ENCODE measurements at places on chromosomes 7 and 10.

- DNase-seq = no peak
Measured at GRCh38 chr10:8156918-8157317, 102.4 kb downstream of the GATA3 start.

- DNase-seq = peak; percentile 95
Measured at GRCh38 chr7:134905375-134905774, 80.9 kb upstream of the AGBL3 start.

- DNase-seq = peak; percentile 27
Measured at GRCh38 chr7:17986851-17987250, 40.8 kb downstream of the PRPS1L1 start.

DNA sequence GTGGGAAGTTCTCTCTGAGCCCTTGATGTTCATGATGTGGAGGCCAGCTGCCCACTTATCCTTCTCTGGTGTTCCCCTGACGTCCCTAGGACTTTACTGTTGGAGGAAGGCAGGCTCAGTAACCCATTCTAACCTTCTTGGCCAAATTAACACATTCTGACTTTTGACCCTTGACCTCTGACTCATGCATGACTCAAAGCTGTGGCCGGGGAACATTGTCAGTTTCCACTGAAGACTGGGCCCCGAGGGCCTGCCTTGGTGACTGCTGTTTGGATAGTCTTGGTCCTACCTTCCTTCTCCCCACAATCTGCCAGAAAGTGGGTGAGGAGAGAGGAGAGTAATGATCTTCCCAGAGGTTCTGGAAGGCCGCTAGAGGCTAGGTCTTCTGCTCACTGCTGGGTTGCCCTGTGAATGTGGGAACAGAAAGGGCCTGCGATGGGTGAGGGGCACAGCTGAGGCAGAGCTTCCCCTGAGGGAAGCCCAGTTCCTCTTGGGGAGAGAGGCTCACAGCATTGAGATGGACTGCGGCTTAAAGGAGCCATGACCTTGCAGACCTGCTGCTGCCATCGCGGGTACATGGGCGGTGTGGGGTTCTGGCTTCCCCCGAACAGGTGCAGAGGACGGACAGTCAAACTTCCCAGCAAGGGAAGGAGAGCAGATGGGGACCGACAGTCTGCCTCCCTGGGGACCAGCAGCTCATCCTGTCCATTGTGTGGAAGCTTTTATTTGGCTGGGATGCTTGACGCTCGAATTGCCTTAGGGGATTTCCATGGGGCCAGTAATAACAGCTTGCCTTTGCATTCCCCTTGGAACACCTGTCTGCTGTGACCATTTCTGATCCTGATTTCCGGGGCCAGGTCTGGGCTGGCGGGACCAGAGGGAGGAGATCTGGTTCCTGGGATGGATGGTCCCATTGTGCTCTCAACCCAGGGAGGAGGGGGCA, 43.8 kb downstream of the ADAMTS14 start:
- DNase-seq = peak; percentile 87

GRCh38 chr10:110774069-110775019, 97.4 kb upstream of the PDCD4 start:
- peak; percentile 81 for DNase-seq

DNA sequence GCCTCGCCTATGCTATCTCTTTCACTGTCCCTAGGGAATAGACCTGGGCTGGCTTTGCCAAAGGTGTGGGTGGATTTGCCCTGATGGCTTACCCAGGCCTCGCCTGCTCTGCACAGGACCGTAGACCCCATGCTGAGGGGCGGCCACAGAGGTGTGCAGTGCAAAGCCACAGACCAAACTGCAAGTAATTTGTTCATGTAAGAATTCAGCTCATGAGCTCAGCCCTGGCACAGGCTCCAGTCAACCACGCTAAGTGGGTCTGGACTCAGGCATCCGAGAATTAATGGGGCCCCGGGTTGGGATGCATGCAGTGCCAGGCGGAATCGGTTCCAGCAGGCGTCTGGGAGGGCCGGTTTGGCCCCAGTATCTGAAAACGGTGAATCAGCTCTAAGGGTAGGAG, 445.2 kb downstream of the DNAJB6 start:
- DNase-seq = no peak

GRCh38 chr10:27746397-27747095, 927 bp upstream of the MKX start:
- no peak for DNase-seq

DNA sequence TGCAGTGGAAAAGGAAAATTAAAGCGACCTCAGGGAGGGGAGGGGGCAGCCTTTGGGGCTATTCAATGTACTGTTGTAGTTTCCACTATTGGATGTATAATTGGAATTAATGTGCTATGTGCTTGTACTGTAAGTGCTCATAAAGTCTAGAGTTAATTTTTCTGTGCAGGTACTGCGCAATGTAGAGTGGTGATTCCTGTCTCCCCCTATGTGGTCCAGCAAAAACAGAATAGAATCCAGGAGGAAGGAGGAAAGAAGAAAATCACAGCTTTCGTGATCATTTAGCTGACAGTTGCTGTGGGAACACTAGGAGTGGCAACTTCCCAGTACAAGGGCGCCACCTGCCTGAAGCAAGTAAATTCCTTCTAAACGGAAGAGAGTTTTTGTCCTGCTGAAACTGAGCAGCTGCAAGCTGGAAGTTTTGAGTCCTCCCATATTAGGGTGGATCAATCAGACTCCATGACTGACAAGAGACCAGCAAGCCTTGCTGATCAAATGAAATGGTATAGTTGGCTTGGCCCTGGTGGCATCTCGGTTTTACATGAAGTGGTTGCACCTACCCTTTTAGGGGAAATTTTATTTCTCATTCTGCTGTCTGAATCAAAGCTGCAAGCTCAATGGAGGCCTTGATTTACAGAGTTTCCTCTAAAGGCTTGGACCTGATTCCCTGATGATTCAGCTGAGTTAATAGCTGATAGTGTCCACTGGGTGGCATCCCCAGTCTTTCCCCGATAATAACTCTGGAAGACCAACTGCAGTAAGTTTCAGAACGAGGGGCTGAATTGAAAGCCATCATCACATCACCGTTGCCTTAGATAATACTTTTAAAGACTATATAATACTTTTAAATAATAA, 299.8 kb downstream of the HGF start:
- DNase-seq = peak; percentile 85

DNA sequence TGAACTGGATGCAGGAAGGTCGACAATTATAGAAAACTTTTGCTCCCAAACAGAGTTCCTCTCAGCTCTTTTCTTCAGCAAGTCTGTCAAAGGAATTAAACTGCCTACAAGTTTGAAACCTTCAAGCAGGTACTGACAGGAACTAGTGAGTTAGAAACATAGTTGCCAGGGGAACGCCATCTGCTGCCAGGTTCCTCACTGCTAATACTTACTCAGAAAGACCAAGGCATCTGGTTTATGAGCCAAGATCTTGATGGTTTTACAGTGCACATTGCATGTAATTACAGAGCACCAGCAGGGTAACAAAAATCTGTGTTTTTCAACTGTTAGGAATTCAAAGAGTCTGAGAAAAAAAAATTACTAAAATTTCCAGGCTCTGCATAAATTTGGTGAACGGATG, 300.0 kb upstream of the NRG3 start:
- no peak for DNase-seq

- DNase-seq = no peak
Measured at GRCh38 chr10:69374242-69374641, 42.5 kb downstream of the TACR2 start.

GRCh38 chr7:137579913-137580640, 236.5 kb upstream of the PTN start:
- DNase-seq = peak; percentile 29

- DNase-seq = no peak
Measured at GRCh38 chr7:135117096-135117495, 30.8 kb upstream of the TMEM140 start.

- DNase-seq = no peak
Measured at GRCh38 chr7:35971133-35971891, 170.5 kb downstream of the SEPTIN7 start.

DNA sequence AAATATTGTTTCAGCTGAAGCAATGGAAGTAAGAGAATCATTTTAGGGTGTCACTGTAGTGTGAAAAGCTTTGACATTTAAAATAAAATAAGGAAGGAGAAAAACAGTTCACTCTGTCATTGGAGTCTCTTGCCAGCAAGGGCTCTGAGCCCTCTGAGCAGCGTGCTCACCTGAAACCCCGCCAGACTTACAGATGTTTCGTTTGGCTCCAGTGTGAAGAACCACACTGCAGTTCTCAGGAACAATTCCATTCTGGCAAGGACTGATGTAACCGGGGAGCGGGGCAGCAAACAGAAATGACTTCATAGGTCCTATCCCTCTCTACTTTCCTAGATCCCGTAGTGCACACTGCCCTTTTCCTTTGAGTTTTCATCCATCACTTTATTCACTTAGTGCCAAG, 164.3 kb downstream of the CELF2 start:
- DNase-seq = no peak

- DNase-seq = no peak
Measured at GRCh38 chr7:34064519-34065158, 159.3 kb downstream of the BMPER start.

DNA sequence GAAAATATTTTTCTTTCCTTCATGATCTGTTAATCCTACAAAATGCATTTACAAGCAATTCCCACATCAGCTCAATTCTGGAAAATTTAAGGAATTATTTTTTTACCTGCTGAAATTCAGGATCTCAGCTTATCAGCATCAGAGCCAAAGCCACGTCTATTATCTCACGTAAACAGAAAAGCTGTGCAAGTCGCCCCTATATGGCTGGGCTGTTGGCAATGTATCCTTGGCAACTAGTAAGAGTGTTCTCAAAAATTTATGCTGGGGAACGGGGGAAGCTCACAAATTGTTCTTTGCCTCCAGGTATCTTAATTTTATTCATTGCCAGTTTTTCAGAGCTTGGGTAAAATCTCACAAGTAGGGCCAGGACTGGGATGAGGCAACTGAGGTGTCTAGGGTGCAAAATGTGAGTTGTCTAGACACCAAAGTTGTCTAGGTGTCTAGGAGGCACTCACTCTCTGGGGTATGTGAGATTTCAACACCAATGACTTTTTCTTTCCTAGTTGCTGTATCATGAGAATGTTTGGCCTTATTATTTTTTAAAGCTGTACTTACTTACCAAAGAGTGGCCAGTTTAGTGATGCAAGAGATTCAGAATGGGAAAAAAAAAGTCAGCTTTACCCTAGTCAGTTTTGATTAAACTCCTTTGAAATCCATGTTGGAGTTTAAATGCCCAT, 5.1 kb downstream of the GSTO2 start:
- no peak for DNase-seq

GRCh38 chr7:30681331-30681797, 892 bp downstream of the CRHR2 start:
- no peak for DNase-seq

DNA sequence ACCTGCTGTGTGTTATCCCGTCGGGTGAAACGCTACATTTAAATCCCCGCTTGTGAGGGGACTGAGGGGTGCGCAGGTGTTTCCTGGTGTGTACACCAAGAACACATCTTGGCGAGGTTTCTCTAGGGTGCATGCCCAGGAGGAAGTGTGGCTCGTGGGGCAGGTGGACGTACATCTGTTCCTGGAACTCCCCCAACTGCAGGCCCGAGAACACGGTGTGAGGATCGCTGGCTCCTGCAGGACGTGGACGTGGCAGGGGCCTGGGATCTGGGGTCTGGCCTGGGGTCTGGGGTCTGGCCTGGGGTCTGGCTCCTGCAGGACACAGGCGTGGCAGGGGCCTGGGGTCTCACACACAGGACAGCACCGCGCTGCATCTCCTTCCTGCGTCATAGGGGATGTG, 10.1 kb downstream of the KNDC1 start:
- no peak for DNase-seq

DNA sequence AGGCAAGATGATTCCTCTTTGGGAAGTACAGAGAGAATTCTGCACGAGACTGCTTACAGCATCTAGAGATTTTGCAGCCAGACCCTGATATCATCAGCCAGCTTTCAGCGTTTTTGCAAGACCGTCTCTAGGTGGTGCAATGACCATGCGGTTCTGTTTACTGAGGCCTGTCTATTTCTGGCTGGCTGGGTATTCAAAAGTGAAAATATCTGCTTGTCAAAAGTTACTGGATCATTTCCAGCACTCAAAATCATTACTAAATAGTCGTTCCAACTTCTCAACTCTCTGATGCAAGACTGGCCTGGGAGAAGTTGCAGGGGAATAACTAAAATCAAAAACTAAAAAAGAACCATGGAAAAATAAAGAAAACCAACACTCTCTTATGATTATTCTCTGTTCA, 240.1 kb downstream of the ELMO1 start:
- peak; percentile 78 for DNase-seq

- DNase-seq = peak; percentile 32
Measured at GRCh38 chr7:1889556-1890181, 219.6 kb downstream of the ELFN1 start.

- DNase-seq = peak; percentile 83
Measured at GRCh38 chr7:75531359-75531821, 39.3 kb downstream of the SPDYE5 start.

- DNase-seq = no peak
Measured at GRCh38 chr7:146136357-146136875, 19.8 kb downstream of the CNTNAP2 start.

GRCh38 chr10:34798654-34799053, 16.4 kb downstream of the PARD3 start:
- DNase-seq = no peak

GRCh38 chr7:109986701-109987100, 1104.2 kb upstream of the LRRN3 start:
- peak; percentile 3 for DNase-seq

- DNase-seq = no peak
Measured at GRCh38 chr10:92323079-92323478, 32.1 kb downstream of the MARCHF5 start.

GRCh38 chr10:66844176-66844942, 81.5 kb upstream of the LRRTM3 start:
- no peak for DNase-seq

- DNase-seq = peak; percentile 60
Measured at GRCh38 chr10:28250782-28251181, 52.1 kb downstream of the MPP7 start.

DNA sequence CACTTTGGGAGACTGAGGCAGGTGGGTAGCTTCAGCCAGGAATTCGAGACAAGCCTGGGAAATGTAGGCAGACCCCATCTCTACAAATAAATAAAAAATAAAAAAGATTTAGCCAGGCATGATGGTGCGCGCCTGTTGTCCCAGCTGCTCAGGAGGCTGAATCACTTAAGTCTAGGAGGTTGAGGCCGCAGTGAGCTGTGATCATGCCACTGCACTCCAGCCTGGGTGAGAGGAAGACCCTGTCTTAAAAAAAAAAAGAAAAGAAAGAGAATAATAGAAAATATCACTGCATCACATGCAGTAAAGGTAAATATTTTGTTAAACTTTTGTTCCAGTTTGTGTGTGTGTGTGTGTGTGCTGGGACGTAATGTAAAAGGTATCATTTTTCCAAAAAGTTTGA, 3.0 kb downstream of the STRIP2 start:
- DNase-seq = peak; percentile 72

Measured in myocyte (in vitro differentiated cells).